ENCODE measurements at places on chromosomes 4 and X. TPM values are rescaled to one million over a fixed set of nuclear protein-coding genes. Genes with fewer than 3 reads are reported as not detected.
A peak's percentile ranks its signal among the peaks of the same experiment; 100 is the strongest.

- DNase-seq, result peak; percentile 64
Measured at GRCh38 chr4:177339477-177340374, 30.1 kb downstream of the NEIL3 start.

TLR2 gene
- not detected for total RNA-seq

GAGE2A gene
- total RNA-seq, result not detected

DNA sequence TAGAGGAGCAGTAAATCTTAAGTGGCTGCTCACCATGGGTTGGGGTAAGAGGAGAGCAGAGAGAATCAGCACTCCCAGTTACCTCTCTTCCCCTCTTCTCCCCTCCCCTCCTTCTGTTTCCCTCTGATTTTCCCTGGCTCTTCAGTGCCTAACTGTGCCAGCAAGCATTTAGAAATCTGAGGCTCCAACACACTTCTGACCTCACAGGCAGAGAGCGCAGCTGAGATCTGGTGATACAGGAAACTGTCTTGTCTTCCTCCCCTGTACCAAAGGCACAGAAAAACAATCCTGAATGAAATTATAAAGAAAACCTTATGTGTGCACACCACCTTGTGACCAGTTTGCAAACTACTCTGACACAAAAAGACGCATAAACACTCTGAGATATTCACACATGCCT is 82.4 kb upstream of the SMIM10 start:
- DNase-seq, result peak; percentile 54

RAP2C gene
- 18.3 TPM for total RNA-seq

DNA sequence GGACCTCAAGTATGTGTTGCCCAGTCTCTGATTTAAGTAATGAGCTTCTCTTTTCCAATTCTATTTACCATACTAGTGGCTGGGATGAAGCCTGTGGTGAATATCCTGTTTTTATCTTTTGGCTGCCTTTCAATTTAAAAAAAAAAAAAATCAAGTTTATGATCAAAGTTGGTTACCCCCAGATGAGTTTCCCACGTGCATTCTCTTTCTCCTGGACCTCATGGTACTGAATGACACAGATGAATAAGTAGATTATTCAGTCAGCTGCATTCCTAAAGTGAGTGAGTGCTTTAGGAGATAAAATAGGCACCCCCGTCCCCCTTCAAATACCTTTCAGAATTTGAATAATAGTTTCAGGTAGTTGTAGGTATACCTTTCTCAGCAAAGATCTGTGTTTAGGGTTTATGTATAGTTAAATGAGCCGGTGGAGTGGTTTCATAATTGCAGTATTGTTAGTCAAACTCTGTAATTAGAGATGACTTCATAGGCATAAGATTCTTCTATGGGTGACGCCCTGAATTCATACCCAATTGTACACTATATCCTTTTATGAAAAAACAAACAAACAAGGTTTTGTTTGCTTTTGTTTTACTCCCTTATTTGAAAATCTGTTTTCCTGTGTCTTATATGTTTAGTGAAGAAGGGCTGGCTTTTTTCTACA is 41.9 kb downstream of the PLS3 start:
- peak; percentile 54 for DNase-seq

DNA sequence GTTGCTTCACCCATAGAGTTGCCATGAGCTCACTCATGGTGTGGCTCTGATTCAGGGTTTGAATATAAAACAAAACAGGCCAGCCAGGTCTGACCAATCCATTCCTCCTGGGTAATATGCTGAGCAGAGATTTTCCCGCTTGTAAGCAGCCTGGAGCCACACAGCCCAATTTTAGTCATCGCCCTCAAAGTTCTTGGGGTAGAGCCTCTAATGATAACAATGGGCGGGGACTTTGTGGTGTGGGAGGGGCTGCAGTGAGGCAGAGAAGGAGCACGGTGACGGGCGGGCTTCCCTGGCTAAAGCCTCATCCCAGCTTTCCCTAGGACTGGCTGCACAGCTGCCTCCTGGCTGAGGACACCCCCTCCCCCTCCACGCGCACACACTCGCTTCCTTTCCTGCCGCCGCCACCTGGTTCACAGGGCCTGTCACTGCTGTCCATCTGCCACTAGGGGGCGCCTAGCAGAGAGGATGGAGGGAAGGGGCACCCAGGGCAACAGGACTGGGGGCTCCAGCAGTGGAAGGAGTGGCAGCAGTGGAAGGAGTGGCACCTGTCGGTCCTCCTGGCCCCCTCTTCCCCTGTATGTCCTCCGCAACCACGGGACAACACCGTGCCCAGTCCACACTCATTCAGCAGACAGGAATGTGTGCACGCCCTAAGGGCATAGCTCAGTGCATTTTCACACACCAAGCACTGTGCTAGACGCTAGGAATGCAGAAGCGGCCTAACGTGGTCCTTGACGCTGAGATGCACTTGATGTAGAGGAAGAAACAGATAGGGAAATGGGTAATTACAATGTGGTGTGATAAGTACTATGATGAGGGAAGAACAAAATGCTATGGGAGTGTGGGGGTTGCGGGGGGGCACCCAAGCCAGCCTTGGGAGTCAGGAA is 26.8 kb downstream of the PRPS1 start:
- peak; percentile 94 for DNase-seq

GRCh38 chrX:111568354-111568753 is 56.9 kb downstream of the SERTM2 start:
- peak; percentile 21 for DNase-seq

DNA sequence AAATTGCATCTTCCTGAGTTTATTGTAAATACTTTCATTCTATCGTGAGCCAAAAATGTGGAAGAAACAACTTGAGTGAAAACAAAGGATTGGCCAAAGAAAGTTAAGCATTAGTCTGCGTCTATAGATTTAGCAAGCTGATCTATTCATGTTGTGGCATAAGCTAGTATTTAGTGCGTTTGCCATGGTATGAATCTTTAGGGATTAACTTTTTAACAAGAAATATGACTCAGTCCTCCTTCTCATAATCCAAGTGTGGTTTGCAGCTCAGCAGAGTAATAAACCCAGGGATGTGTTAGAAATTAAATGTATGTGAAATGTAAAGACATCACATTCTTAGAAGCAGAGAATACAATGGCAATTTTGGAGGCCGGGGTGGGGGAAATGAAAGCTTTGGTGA is 1110.9 kb downstream of the NLGN4X start:
- DNase-seq, result no peak

GPR34 gene
- not detected for total RNA-seq

- peak; percentile 55 for DNase-seq
Measured at GRCh38 chrX:2497961-2498780, 2.6 kb downstream of the DHRSX start.

DNA sequence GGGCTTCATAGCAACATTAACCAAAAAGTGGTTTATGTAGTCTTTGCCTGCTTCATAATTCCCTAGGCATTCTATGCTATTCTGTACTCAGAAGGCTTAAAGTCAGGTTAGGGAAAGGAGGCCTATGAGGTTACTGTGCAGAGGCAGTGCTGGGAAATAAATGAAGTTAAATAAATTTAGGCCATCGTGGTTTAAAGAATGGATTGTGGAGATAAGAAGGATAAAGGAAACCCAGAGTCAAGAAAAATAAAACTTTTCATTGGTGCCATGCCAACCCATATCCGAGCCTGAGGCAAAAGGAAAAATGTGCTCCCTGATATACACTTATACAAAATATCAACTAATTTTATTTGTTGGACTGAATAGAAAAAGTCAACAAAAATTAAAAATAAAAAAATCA is 70.2 kb downstream of the AR start:
- DNase-seq, result no peak

GRCh38 chr4:19151684-19152083 is 1100.0 kb upstream of the SLIT2 start:
- no peak for DNase-seq

COL25A1 gene
- total RNA-seq, result not detected
